ENCODE measurements at places on chromosomes 2 and 18.

DNA sequence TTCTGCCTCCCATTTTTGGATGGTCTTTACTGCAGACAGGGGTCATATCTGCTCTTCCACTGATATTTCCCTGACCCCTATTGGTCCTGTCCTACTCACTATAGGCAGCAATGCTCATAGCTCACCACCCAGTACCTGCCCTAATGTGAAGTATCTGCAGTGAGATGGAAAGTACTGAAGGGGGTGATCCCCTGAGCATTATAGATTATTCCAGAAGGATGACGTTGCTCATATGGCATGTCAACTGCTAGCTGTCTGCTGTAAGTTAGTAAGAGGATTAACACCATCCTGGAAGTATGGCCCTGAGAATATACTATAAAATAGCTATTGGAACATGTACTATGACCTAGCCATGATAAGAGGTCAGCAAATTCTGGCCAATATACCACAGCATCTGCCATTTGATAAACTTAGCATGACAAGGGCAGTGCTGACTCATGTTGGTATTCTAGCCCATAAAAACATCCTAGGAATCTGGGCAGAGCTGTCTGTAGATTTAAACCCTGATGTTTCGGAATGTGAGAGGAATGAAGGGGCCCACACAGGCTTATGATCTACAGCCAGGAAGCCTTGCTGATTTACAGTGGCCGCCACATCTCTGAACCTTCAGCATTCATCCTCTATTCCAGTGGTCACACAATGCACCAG lies 451.4 kb downstream of the TNS1 start:
- no peak for DNase-seq

GRCh38 chr2:179348906-179349305 lies 84.3 kb upstream of the SESTD1 start:
- no peak for DNase-seq

DNA sequence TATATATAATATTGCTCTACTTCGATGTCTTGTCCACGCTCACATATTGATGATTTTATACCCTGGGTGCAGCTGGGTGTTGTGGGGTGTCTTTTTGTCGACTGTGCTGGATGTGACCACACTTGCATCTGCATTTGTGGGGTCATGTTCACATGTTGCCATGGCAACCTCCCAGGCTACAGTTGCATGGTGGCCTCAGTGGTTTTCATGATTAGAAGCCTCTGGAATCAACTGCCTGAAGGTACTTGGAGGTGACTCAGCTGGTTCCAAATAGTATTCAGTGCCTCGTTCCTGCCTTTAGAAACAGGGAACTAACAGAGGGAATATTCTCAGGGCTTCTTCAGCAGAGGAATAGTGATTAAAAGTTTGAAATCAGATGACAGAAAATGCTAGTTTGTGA lies 166.3 kb upstream of the NYAP2 start:
- no peak for DNase-seq

DNA sequence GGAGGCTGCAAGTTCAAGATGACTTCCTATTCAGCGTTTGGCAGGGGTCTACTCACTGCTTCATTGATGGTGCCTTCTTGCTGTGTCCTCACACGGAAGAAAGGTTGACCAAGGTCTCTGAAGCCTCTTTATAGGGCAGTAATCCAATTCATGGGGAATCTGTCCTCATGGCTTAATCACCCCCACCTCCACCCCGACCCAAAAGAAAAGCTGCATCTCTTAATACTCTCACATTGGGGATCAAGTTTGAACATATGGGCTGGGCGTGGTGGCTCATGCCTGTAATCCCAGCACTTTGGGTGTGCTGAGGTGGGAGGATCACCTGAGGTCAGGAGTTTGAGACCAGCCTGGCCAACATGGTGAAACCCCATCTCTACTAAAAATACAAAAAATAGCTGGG lies 36.4 kb upstream of the HNMT start:
- no peak for DNase-seq

DNA sequence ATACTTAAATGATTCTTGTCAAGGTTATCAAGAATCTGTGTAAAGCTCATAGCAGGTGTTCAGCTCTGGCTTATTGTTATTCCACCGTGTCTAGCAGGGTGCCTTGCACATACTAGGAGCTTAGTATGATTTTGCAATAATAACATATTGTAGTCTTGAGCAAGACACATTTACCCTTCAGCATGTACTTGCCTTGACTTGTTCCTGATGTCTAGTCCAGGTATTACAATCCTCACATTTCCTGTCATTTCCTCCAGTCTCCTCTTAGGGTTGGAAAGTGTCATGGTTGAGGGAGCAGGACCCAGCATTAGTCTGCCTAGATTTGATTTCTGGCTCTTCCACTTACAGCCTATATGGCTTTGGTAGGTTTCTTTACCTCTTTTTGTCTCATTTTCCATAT lies 246.1 kb downstream of the RAD51AP2 start:
- no peak for DNase-seq

DNA sequence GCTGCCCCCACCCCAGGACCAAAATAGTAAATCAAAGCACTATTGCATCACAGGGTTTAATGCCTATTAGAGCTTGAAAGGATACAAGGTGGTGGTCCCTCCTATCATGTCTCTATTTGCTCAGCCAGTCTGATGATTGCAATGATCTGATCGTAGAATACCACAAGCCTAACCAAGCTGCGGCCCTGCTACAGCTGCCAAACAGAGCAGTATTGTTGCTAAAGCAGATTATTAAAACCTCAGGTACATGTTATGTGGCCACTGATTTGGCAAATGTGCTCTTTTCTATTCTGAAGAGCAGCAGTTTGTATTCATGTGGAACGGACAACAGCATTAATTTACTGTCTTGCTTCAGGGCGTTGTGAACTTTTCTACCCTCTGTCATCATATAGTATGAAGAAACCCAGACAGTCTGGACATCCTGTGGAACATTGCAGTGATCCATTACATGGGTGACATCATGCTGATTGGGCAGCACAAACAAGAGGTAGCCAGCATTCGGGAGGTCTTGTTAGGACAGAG lies 8.4 kb upstream of the VAPA start:
- DNase-seq = no peak

GRCh38 chr2:240203788-240204270 lies 63.4 kb upstream of the OTOS start:
- DNase-seq = no peak

DNA sequence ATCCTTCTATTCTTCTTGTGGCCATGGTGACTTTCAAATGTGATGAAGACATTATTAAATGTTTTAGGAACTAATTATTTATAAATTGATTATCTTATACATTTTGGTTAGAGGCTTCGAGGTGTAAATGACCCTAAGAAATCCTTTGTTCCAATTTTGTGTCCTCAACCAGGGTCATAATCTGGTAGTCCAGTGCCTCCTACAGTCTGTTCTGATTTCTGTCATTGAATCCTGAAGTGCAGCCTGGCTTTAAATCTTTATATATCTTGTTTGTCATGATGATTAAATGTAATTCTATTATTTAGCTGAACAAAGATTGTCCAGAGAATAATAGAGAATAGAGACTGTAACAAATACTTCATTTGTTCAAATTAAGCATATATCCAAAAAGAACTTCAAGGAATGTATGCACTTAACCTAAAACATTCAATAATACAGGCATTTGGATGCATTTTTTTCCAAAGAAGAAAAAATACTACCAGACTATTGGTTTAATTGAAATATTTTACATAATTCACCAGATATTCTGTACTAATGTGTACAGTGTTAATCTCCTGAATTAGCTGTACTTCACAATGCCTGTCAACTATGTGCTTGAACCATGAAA lies 89.8 kb downstream of the PRPF40A start:
- no peak for DNase-seq

GRCh38 chr18:34740101-34740500 lies 30.0 kb downstream of the DTNA start:
- DNase-seq = no peak

GRCh38 chr2:166516712-166517303 lies 22.8 kb upstream of the SCN7A start:
- no peak for DNase-seq

DNA sequence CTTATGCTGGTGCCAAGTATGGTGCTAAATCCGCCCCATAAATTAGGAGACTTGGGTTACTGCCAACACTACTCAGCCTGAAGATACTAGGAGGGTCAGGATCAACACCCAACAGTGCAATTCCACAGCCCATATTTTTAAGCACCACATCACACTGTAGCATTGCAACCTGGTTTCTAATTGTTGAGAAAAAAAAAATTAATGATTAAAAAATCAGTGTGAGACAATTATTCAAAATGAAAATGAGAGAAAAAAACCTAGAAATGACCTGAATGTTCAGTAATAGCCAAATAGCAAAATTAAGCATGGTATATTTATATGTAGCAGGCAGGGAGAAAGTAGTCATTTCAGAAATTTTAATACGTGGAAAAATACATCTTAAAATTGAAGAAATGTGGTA lies 29.2 kb upstream of the HNRNPLL start:
- DNase-seq = no peak

DNA sequence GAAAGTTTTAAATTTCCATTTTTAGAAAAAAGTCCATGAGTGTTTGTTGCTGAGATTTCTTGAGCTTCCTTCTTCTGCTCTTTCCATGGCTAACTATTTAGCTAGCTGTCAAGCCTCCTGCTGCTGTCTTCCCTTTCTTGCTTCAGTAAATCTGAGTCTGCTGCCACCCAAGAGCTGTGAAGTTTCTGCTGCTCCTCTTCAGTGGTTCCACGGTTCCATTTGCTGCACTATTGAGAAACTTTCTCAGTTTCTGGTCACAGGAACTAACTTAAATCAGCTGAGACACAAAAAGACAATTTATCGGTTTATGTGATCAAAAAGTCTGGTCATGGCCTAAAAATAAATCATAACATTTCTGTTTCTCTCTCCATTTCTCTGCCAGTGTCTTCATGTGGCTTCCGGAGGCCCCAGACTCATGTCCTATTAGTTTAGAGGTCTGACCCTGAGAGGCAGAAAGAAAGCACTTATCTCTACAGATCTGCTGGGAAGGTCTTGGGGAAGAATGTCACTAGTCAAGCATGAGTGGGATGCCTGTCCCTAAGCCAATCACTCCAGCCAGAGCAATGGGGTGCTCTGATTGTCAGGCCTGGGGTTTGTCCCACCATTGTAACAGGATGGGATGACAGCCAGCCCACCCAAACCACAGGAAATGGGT lies 73.0 kb upstream of the ARL4C start:
- DNase-seq = no peak

GRCh38 chr2:150467621-150467963 lies 19.9 kb downstream of the RND3 start:
- DNase-seq = no peak

DNA sequence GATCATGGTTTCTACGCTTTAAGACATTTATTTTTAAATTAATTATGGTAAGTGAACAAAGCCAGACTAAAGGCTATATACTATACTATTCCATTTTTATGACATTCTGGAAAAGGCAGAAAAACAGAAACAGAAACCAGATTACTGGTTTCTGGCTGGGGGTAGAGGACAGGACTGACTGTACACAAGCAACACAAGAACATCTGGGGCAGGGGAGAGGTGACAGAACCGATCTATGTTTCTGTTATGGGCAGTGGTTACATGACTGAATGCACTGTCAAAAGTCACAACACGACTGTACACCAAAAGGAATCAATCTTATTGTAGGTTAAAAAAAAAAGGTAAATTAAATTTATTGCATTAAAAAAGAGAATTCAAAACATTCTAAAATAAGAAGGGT lies 64.7 kb downstream of the PTPN2 start:
- no peak for DNase-seq

- DNase-seq = no peak
These were observed 13.4 kb downstream of the IL1R1 start for GRCh38 chr2:102155703-102156515.

- DNase-seq = no peak
These were observed 37.6 kb upstream of the FZD7 start for GRCh38 chr2:201996006-201996405.

- DNase-seq = no peak
These were observed 15.2 kb downstream of the PAX3 start for GRCh38 chr2:222283634-222284033.

- no peak for DNase-seq
These were observed 248.4 kb upstream of the MEIS1 start for GRCh38 chr2:66186537-66186936.

- no peak for DNase-seq
These were observed 174.5 kb downstream of the MYCN start for GRCh38 chr2:16114836-16115235.

GRCh38 chr2:96906729-96907114 lies 36.8 kb upstream of the SEMA4C start:
- DNase-seq = no peak

GRCh38 chr2:160417745-160418397 lies 75.7 kb downstream of the RBMS1 start:
- DNase-seq = no peak

DNA sequence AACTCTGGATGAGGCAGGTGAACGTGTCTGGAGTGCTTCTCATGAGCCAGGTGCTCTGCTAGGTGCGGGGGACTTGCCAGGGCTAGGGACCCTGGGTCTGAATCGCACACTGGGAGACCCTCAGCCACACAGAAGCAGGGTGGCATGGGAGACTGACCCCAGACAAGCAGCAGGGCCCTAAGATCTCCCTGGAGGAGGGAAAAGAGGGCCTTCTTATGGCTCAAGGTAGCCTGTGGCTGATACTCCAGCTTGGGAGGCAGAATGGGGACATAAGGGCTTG lies 12.8 kb upstream of the CIB4 start:
- DNase-seq = no peak

DNA sequence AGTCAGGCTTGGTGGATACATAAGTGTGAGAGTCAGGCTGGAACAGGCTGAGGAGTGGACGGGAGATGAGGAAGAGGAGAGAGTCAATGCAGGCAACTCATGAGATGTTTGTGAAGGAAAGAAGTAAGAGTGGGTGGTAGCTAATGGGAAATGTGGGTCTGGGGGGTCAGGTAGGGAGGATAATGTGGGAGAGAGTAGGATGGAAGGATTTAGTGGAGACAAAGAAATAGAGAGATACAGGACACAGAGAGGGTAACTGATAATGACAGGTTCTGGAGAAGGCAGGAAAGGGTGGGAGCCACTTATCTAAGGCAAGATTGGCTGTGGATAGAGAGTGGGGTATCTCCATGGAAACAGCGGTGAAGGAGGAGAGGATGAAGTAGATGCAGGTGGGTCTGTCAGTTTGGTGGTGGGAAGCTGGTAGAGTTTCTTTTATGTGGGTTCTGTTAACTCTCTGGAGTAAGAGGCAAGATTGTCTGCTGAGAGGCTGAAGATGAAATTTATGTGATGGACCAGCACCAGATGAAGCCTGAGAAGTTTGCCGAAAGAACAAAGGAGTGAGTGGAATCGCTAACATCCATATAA lies 190.6 kb upstream of the SPRED2 start:
- no peak for DNase-seq
